ENCODE measurements at places on chromosomes 5 and 9. TPM values are rescaled to one million over a fixed set of nuclear protein-coding genes. Genes with fewer than 3 reads are reported as not detected.

Gene ATG10
- 5.5 TPM for total RNA-seq

Gene PFN3
- total RNA-seq = not detected

- no peak for DNase-seq
- H3K27me3 ChIP-seq = no peaks in the 10 kb centered on the region
- H3K36me3 ChIP-seq = no peaks in the 10 kb centered on the region
- no peak overlapping the region for H3K27ac ChIP-seq
Measured at GRCh38 chr5:31237174-31237573, 43.7 kb downstream of the CDH6 start.

DNA sequence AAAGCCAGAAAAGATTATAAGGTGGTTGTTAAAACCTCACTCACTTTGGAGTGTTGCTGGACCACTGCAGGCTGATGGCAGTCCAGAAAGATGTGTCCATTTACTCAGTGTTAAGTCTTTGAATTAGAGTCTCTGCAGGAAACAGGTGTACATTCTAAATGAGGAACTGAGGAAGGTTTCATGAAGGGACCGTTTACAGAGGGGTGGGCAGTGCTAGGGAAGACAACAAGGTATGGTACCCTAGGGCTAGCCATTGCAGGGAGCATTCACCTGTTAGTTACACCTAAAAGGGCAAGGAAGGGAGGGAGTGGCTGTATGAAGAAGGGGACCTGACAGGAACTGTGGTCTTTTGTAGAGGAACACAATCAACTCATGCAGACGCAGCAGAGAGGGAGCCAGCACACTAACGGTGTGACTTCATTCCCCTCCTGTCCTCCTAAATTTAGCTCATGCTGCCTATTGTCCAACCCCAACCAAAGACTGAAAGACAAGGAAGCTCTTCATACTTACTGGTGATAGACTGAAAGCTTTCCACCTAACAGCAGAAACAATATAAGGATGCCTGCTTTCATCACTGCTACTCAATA lies 32.2 kb upstream of the PAX5 start:
- no peaks in the 10 kb centered on the region for H3K27me3 ChIP-seq
- no peak overlapping the region for H3K4me3 ChIP-seq
- H3K4me1 ChIP-seq = no peaks in the 10 kb centered on the region
- no peaks in the 10 kb centered on the region for H3K36me3 ChIP-seq
- no peak overlapping the region for H3K27ac ChIP-seq
